Neuronal stem cell (in vitro differentiated cells): ENCODE measurements at places on chromosomes 3 and 15.

GRCh38 chr3:57393977-57394376, 101.5 kb upstream of the ASB14 start:
- no peak for DNase-seq

- DNase-seq = peak; percentile 76
These were observed 1.3 kb downstream of the TLE3 start for GRCh38 chr15:70096215-70097062.

- DNase-seq = no peak
These were observed 315.9 kb downstream of the LSAMP start for GRCh38 chr3:116129187-116129946.

DNA sequence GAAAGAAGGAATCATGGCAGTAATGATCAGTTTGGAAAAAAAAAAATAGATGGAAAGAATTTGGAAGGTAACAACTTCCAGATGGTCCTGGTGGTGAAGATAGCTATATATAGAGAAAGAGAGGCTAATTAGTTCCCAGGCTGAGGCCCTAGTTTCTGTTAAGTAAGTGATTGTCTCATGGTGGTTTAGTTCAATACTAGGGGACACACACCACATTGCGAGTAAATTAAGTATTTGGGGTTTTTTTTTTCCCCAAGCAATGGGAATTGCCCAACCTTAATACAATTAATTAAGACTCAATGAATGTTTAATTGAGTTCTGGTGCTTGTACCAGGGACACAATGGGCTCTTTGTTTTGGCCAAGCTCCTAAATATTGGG, 143.8 kb upstream of the WNT5A start:
- DNase-seq = no peak

- DNase-seq = no peak
These were observed 6.1 kb upstream of the SLCO2A1 start for GRCh38 chr3:134035836-134036235.

GRCh38 chr3:46127503-46127902, 80.6 kb downstream of the CCR1 start:
- no peak for DNase-seq

DNA sequence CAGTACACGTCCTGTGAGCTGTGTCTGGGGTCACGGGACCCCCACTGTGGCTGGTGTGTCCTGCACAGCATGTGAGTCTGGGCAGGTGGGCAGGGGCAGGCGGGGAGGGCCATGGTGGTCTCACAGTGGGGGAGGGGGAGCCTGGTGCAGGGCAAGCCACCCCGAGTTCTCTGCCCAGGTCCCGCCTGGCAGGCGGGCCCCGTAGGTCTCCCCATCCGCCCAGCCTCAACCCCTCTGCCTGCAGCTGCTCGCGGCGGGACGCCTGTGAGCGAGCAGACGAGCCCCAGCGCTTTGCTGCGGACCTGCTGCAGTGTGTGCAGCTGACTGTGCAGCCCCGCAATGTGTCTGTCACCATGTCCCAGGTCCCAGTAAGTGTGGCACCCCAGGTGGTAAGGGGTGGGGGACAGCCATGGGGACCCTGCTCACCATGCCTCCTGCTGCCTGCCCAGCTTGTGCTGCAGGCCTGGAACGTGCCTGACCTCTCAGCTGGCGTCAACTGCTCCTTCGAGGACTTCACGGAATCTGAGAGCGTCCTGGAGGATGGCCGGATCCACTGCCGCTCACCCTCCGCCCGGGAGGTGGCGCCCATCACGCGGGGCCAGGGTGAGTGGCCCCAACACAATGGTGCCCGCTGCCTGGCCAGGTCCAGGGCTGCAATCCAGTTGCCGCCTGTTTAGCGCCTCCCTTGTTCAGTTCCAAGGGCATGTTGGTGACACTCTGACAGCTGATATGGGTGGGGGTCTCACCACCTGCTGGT, 21.9 kb downstream of the PLXNA1 start:
- no peak for DNase-seq

GRCh38 chr15:64905119-64905831, 6.4 kb upstream of the ANKDD1A start:
- peak; percentile 67 for DNase-seq

GRCh38 chr3:122679882-122680474, 661 bp upstream of the PARP14 start:
- DNase-seq = no peak

- no peak for DNase-seq
These were observed 9.4 kb downstream of the ATP13A4 start for GRCh38 chr3:193545304-193545703.

GRCh38 chr15:73717802-73718201, 33.6 kb downstream of the CD276 start:
- DNase-seq = no peak

DNA sequence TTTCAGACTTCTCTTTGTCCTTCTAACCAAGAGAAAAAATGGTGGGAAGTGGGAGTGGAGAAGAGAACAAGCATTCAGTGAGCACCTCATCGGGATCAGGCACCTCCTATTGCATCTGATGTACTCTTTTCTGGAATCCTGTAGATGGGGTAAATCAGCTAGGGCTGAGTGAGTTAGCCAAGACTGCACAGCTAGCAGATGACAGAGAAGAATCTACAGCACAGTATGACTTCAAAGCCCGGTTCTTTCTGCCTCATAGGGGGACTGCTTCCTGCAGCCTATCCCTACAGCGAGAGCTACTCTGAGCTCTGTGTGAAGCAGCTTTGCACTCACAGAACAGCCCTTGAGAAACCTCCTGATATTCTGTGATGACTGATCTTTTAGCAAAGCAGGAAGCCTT, 275.2 kb upstream of the MEIS2 start:
- no peak for DNase-seq

GRCh38 chr3:169297214-169297613, 366.3 kb downstream of the MECOM start:
- DNase-seq = no peak

DNA sequence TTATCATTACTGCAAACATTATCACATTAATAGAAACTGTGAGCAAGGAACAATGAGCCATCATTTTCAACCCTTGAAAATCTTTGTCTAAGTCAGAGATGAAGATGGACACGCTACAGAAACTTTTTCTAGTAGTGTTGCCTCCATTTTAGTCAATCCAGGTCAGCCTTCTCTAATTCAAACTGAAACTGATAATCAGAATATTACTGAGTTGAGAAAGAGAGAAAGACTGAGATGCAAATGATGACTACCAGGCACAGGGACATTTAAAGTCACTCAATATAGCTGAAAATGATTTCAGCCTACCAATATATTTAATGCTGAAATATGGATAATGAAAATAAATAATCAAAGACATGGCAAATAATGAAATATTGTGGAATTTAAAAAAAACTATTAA, 261.4 kb downstream of the GBE1 start:
- DNase-seq = no peak

DNA sequence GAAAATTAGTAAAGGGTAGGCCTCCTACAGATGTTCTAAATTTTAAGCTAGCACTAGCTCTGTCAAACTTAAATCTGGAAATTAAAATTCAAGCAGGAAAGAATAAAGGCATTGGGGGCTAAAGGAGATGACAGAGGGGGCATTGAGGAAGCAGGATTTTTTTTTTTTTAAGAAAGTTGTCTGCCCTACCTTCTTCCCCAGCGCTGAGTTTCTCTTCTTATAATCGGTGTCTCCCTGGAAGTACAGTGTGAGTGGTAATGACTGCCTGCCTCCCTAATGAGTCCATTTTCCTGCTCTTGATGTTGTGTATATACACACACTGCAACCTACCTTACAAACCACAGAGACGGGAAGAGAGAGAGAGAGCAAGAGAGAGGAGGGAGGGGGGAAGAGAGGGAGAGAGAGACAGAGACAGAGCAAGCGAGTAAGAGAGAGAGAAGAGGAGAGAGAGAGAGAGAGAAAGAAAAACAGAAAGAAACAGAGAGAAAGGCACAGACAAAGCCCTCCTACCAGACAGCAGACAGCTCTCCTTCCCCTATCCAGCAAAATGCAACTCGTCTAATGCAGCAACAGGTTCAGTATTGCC, 47.0 kb downstream of the ZBTB20 start:
- DNase-seq = no peak

- DNase-seq = no peak
These were observed 12.9 kb upstream of the FAM3D start for GRCh38 chr3:58679446-58679845.

GRCh38 chr3:128681369-128681829, 30.8 kb upstream of the RPN1 start:
- no peak for DNase-seq

- no peak for DNase-seq
These were observed 133.3 kb downstream of the MYLK start for GRCh38 chr3:123750659-123751420.

GRCh38 chr15:66931768-66932633, 133.4 kb upstream of the SMAD3 start:
- peak; percentile 51 for DNase-seq

DNA sequence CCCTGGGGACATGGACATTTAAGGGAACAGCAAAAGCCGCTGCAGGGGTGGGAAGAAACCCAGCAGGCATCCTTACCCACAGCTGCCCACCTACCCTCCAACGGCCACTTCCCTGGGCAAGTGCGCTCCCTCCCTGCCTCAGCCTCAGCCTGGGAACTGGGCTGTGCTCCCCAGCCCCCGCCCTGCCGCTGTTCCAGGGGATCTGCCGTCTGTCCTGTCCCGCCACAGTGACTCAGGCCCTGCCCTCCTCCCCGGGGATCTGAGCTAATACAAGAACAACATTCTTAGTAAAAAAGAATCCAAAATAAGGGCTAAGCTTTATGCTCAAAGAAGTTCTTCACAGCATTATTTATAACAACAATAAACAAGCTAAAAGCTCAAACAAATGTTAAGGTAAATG, 7.4 kb upstream of the IQSEC1 start:
- no peak for DNase-seq

- no peak for DNase-seq
These were observed 114.1 kb upstream of the GALNT15 start for GRCh38 chr3:16060358-16060852.

DNA sequence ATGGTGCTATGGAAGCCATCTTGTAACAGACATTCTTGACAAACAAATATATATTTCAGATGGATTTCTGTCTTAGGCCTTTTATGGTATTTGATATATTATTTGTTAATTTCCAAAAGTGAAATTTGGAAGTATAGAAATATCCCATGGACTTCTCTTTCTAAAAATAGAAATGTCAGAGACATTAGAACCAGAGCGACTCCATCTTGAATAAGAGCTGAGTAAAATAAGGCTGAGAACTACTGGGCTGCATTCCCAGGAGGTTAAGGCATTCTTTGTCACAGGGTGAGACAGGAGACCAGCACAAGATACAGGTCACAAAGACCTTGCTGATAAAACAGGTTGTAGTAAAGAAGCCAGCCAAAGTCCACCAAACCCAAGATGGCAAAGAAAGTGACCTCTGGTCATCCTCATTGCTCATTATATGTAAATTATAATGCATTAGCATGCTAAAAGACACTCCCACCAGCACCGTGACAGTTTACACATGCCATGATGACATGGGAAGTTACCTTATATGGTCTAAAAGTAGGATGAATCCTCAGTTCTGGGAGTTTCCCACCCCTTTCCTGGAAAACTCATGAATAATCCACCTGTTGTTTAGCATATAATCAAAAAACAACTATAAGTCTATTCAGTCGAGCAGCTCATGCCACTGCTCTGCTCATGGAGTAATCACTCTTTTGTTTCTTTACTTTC, 146.0 kb downstream of the NEK11 start:
- DNase-seq = no peak

- no peak for DNase-seq
These were observed 79.2 kb downstream of the EFL1 start for GRCh38 chr15:82183121-82184031.

- no peak for DNase-seq
These were observed 10.6 kb downstream of the FSTL1 start for GRCh38 chr3:120440001-120440703.

DNA sequence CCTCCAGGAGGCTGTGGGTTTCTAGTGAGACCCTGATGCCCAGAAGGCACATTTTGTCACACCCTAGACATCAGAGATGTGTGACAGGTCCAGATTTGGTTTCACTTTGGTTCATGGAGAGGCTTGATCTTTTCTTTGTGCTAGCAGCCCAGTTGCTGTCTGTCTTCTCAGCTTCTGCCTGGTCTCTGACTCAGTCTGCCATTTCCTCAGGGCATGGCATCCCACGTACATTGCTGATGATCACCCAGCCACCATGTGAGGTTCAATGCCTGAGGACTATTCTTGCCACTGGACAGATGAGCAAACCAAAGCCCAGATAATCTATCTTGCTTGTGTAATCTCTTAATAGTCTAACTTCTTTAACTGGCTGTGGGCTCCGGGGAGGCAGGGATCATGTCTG, 144.9 kb upstream of the MRPS22 start:
- DNase-seq = no peak

GRCh38 chr3:138625707-138626365, 17.3 kb downstream of the FAIM start:
- DNase-seq = no peak

- DNase-seq = no peak
These were observed 9.0 kb upstream of the STRIT1 start for GRCh38 chr3:155302481-155302880.

DNA sequence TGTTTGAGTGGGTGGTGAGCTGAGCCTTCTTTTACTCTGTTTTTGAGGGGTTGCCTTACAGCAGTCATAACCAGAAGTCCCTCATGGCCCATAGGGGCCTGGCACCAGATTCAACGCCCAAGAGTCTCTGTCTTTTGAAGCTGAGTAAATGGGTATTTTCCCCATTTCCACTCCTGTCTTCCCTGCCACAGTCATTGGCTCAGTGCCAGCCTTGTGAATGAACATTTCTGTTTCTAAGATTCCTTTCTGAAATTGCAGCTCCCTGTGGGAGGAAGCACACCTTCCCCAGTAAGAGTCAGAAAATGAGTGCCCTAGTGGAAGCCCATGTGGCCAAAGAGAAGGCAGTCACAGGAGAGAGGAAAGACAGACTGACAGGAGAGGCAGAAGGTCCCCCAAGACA, 43.7 kb upstream of the POLR2M start:
- DNase-seq = no peak

DNA sequence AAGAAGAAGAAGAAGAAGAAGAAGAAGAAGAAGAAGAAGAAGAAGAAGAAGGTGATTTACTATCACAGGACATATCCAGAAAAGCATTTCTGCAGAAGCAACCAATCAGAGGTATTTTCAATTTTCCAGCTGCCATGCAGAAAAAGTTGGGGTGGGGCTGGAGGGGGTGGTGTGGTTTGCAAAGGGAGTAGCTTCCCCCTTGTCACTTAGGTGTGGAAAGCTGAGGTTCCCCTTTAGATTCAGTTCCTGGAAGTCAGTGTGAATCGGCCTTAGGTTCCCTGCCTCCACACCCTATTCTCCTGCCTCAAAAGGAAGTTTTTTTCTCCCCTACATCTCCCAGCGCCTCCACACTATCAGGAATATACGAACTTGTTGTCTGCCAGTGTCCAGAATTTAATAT, 276.7 kb upstream of the ARRDC4 start:
- no peak for DNase-seq
